Sigmoid colon (tissue), 7 donors: ENCODE measurements at places on chromosomes 6 and 20. TPM values are rescaled to one million over a fixed set of nuclear protein-coding genes. Genes with fewer than 3 reads are reported as not detected.

GRCh38 chr6:148465670-148466069, 123.0 kb downstream of the SASH1 start:
- H3K27me3 ChIP-seq = no peaks in the 10 kb centered on the region
- peak overlapping the region; percentile 50 for H3K27ac ChIP-seq
- H3K4me3 ChIP-seq = no peak overlapping the region
- H3K4me1 ChIP-seq = peaks cover 39% of the 10 kb centered on the region

- no peak for DNase-seq
- no peak overlapping the region for H3K4me3 ChIP-seq
- no peak overlapping the region for H3K27ac ChIP-seq
- H3K27me3 ChIP-seq = no peaks in the 10 kb centered on the region
- peaks cover 10% of the 10 kb centered on the region for H3K4me1 ChIP-seq
- no peaks in the 10 kb centered on the region for H3K36me3 ChIP-seq
These were observed 72.1 kb downstream of the RSPO3 start for GRCh38 chr6:127190552-127190951.

DNA sequence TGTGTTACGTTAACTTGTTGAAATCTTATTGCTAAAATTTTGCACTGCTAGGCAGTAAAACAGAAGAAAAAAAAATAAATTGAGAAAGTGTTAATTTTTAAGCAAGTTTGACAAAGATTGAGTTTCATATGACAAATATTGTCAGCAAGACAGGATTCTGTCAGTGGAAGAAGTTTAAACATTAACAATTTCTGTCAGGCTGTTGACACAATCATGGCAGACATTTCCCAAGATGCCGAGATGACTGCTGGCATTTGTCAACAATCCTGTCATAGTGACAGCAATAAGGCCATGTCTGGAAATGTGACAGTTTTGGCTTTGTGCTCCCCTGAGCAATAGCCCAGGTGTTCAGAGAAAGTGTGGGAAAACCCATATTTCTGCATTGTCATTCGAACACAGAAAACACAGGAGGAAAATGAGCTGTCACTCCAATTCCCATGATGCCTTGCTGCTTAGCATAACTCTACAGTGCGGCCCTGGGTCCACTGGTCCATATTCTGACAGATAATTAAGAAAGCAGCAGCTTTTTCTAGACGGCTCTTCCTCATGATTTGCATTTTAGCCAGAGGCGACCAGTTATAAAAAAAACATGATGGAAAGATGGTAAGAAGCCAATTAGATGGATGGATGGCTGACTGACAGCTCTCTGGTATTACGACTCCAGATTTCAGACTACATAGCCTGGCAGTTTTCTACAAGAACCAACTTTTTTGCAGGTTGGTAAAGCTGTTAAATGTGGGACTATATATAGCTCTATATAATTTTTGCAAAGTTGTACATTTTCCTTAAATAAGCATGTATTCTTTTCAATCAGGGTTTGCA, 43.6 kb upstream of the DEFB112 start:
- H3K36me3 ChIP-seq = no peaks in the 10 kb centered on the region
- no peak overlapping the region for H3K4me3 ChIP-seq
- H3K27me3 ChIP-seq = no peaks in the 10 kb centered on the region
- H3K27ac ChIP-seq = no peak overlapping the region
- peaks cover 16% of the 10 kb centered on the region for H3K4me1 ChIP-seq

DNA sequence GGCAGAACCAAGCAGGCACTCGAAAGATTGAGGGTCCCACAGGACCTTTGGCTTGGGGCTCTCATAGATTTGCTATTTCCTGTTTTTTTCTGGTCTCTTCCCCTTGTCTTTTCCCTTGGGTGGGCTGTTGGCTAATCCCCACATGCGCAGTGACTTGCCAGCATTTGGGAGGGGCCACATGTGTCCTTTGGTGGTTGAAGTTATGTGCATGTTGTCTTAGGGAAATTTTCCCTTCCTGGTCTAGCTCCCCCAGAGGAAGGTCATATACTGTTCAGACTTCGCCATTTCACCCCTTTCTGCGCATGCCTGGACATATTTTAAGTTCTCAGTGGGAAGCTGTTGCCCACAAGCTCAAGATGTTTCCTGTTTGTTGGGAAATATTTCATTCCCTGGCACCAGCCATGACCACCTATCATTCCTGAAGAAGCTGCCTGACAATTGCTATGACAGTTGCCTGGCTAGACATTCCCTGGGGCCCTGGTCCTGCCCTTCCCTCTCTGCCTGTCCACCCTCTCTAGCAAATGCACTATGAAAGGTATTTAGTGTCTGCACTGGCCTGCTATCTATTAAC, 156.2 kb upstream of the THBS2 start:
- DNase-seq = no peak
- no peak overlapping the region for H3K4me3 ChIP-seq
- H3K4me1 ChIP-seq = no peaks in the 10 kb centered on the region
- H3K27me3 ChIP-seq = no peaks in the 10 kb centered on the region

DNA sequence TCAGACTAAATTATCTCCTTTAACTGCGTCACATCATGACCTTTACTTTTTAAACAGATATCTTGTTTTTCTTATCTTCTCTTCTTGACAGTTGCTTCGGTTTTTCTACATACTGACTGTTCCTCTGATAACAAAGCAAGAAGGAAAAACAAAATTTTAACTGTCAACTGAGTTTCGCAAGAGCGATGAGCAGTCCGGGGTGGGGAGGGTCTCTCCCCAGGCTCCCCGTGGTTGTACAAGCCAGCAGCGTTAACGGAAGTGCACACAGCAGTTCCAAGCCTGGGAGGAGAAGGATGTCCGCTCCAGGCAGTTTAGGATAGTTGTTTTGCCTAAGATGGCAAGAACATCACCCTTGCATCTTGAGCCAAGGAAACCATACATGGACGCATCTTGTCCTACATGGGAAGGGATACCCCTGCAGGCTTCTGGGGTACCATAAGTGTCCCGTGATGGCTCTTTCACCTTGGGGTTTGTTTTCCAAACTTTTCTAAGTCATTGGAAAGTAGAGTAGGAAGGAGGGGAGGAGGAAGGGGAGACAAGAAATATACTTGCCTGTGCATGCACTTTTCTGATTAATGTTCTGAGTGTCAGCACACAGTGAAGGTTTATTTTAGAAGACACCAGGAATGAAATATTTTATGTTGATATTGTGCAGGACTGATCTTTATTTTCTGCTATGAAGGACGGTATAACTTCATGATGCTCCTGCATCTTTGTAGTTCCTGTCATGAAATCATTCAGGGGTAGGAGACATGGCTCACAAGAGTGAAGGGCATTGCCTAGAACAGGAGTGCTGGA, 20.8 kb downstream of the SLC24A3 start:
- H3K4me3 ChIP-seq = peak overlapping the region; percentile 7
- H3K4me1 ChIP-seq = peaks cover 46% of the 10 kb centered on the region
- H3K36me3 ChIP-seq = no peaks in the 10 kb centered on the region
- DNase-seq = peak; percentile 79
- no peaks in the 10 kb centered on the region for H3K27me3 ChIP-seq
- H3K27ac ChIP-seq = no peak overlapping the region

GRCh38 chr6:117393045-117393444, 32.7 kb downstream of the ROS1 start:
- no peak for DNase-seq
- H3K36me3 ChIP-seq = no peaks in the 10 kb centered on the region
- H3K27ac ChIP-seq = no peak overlapping the region
- no peaks in the 10 kb centered on the region for H3K27me3 ChIP-seq
- no peaks in the 10 kb centered on the region for H3K4me1 ChIP-seq

GRCh38 chr6:91708534-91708933, 1121.7 kb upstream of the MAP3K7 start:
- H3K27ac ChIP-seq = no peak overlapping the region
- no peaks in the 10 kb centered on the region for H3K4me1 ChIP-seq
- DNase-seq = no peak
- H3K27me3 ChIP-seq = no peaks in the 10 kb centered on the region
- no peaks in the 10 kb centered on the region for H3K36me3 ChIP-seq
- no peak overlapping the region for H3K4me3 ChIP-seq

DNA sequence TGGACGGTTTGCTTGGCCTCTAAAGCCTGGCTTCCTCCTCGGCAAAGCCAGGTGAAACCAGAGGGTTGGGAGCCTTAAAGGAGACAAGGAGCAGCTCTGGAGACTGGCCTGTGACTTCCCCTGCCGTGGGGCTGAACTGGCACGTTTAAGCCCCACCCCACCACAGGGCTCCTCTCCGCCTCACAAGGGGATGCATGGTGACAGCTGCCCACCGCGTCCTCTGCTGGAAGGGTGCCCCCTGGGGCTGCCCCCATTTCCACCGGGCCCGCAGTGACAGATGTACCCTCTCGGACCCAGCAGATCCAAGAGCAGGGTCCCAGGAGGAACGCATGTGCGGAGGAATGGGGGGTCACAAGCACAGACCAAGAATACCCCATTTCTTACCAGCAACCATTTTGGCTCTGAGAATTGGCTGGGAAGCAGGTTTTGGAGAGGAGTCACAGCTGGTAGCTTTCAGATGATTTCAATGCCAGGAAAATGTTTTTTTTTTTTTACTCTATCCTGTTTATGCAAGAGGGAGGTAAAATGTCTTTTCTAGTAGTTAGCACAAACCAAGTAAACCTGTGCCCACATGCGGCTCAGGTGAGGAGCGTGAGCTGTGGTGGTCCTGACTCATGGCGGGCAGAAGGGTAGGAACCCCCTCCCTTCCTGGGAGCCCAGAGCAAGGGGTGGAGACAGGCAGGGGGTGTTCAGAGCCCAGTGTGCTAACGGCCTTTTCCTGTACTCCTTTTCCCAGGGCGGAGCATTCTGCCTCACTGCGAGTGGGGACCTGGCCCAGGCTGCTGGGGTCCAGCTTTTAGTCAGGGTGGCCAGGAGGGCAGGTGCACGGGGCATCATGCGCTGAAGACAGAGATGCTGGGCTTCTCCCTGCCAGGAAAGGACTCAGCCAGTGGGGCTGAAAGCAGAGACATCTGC, 33.0 kb downstream of the FRMD1 start:
- peak; percentile 62 for DNase-seq
- no peaks in the 10 kb centered on the region for H3K36me3 ChIP-seq
- no peak overlapping the region for H3K4me3 ChIP-seq
- no peaks in the 10 kb centered on the region for H3K4me1 ChIP-seq
- H3K27me3 ChIP-seq = no peaks in the 10 kb centered on the region

DNA sequence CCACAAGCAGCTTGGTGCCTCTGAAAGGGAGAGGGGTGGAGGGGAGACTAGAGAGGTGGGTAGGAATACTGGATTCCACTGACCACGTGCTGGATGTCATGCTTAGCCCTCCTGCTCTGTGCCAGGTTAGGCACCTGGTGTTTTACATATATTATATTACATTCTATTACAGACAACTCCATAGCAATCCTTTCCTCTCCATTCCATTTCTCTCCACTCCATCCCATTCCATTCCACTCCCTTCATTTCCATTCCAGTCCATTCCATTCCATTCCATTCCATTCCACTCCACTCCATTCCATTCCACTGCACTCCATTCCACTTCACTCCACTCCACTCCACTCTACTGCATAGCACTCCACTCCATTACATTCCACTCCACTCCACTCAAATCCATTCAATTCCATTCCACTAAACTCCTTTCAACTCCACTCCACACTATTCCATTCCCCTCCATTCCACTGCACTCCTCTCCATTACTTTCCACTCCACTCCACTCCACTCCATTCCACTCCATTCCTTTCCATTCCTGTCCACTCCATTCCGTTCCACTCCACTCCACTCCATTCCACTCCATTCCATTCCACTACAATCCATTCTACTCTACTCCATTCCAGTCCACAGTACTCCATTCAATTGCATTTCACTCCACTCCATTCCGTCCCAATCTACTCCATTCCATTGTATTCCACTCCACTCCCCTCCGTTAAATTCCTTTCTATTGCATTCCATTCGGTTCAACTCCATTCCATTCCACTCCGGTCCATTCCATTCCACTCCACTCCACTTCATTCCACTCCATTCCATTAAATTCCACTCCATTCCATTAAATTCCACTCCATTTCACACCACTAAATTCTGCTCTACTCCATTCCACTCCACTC, 27.2 kb upstream of the DEFB125 start:
- H3K27me3 ChIP-seq = no peaks in the 10 kb centered on the region
- DNase-seq = no peak
- H3K27ac ChIP-seq = no peak overlapping the region
- no peaks in the 10 kb centered on the region for H3K36me3 ChIP-seq

DNA sequence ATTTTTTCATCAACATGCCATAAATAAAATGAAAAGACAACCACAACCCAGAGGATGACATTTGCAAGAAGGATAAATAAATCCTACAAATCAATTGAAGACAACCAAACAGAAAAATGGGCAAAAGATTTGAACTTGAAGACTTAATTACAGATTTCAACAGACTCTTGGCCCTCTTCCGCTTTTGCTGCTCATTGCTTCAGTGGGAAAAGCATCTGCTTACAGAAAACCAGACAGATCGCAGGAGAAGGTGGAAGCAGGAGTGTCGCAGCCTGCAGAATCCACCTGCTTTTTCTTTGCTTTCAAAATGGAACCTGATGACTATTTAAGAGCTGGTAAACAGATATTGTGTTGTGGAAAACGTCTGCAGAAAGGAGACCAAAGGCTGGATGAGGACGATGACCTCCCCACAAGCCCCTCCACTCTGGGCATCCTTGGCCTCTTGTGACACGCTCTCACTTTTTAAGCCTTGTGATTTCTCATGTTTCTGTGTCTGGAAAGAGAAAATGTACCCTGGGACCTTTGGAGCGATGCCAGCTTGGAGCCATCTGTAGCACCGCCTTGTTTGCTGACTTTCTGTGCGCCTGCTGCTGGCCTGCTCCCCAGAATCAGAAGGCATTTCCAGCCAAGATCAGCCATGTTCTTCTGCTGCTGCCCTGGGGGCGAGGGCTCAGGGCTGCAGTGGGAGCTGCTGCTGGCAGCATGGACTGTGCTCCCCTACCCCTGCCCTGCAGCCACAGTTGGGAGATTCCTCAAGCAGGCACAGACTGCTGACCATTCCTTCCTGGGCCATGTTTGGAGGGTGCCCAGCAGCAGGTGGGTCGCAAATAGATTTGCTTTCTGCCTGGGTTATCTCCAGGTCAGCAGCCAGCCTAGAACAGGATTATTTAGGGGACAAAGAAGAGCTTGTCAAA, 3.6 kb upstream of the CSTL1 start:
- H3K36me3 ChIP-seq = no peaks in the 10 kb centered on the region
- no peak overlapping the region for H3K27ac ChIP-seq
- no peaks in the 10 kb centered on the region for H3K27me3 ChIP-seq
- H3K4me3 ChIP-seq = no peak overlapping the region
- DNase-seq = no peak

- peaks cover 34% of the 10 kb centered on the region for H3K4me1 ChIP-seq
- no peaks in the 10 kb centered on the region for H3K36me3 ChIP-seq
- H3K27me3 ChIP-seq = no peaks in the 10 kb centered on the region
- peak overlapping the region; percentile 97 for H3K27ac ChIP-seq
These were observed 1.1 kb downstream of the CEBPB start for GRCh38 chr20:50191544-50192363.

DNA sequence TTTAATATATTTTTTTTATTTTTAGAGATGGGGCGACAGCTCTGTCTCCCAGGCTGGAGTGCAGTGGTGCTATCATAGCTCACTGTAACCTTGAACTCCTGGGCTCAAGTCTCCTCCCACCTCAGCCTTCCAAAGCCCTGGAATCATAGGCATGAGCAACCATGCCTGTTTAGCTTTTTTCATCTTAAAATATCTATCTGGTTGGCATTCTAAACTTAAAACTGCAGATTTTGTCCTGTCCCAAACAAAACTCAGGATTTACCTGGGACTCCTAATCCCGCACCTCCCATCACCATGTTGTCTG, 124.7 kb downstream of the SULF2 start:
- DNase-seq = no peak
- no peak overlapping the region for H3K27ac ChIP-seq
- H3K4me1 ChIP-seq = peaks cover 5% of the 10 kb centered on the region

The CLPSL2 gene
- not detected for total RNA-seq

The LTB gene
- not detected for total RNA-seq

The TFAP2D gene
- not detected for total RNA-seq

The HCRTR2 gene
- total RNA-seq = not detected

The GGTLC1 gene
- not detected for total RNA-seq

The CDKN1A gene
- total RNA-seq = 60.4 TPM
